ENCODE measurements at places on chromosomes 5 and 9. TPM values are rescaled to one million over a fixed set of nuclear protein-coding genes. Genes with fewer than 3 reads are reported as not detected.

GRCh38 chr9:92664394-92665152 lies 5.4 kb downstream of the IPPK start:
- DNase-seq = no peak

DNA sequence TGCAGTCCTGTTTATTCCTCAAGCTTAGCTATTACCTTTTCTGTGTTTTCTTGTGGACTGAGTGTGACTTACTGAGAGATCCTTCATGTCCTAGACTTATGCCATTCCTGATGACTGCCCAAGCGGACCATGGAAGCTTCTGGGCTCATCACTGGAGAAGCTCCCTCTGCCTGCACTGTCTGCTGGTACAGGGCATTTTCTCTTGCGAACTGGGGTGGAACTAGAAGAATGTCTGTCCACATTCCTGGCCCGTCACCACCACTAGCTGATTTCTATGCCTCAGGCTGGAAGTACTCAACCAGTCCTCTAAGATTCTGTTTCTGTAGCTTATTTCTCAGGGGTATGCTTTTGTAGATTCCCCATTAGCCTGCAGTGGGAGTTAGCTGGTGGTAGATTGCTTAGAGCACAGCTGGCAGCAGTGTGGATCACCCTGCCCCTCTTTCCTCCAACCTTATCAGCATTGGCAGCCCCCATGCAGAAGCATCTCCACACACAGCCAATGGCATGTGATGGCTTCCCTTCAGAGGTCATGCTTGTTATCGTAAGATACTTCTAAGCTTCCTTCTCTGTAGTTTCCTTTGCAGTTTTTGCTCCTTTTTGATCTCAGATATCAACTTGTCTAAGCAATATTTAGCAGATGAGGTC lies 12.4 kb downstream of the SLC36A1 start:
- DNase-seq = no peak

GRCh38 chr9:132125944-132126679 lies 35.7 kb upstream of the NTNG2 start:
- no peak for DNase-seq

GRCh38 chr5:139705191-139705590 lies 57.0 kb downstream of the CXXC5 start:
- no peak for DNase-seq

DNA sequence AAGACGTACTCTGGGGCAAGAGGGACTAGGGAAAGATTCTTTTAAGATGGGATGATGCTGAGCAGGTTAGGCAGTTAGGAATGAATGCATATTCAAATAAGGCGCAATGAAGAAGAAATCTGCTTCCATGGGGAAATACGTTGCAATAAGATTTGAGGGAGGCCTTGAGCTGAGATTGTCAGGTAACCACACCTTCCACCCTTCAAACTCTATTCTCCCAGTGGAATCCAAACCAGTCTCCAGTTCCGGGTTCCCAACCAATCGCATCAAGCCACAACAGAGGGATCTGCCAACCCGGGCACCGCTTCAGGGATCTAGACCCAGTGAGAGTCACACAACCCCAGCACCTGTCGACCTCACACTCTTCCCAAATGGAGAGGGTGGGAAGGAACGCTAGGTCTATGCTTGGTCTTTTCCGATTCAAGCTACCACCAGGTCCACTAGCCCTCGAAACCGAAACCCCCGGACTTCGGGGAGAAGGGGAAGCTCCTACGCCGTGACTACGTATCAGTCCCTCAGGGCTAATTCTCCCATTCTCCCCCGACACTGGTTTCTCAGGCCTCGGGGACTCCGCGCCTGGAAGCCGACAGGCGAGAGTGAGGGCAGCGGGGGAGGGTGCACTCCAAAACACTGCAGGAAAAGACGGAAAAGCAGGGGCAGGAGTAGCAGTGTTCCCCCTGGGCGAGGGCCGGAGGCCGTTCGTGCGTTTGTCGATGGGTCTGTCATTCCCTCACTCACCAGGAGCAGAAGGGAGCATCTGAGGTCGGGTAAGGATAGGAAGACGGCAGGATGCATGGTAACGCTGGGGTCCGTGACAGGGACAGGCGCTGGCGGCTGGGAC lies 534 bp downstream of the ERP44 start:
- DNase-seq = peak; percentile 54

DNA sequence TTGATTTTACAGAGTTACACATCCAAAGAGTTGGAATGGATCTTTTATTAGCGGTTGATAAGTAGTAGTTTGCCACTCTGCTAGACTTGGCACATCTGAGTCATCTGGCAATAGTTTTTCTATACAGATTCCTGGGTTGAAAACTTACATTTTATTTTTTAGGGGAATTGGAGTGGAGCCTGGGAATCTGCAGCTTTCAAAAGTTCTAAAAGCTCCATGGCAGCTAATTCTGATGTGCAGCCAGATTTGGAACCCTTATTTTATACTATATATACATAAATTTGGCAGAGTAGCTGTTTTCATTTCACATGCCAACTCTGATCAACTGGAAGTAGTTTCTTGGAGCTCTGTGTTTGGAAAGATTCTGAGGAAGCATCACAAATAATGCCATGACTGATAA lies 715.5 kb downstream of the TLR4 start:
- DNase-seq = no peak

DNA sequence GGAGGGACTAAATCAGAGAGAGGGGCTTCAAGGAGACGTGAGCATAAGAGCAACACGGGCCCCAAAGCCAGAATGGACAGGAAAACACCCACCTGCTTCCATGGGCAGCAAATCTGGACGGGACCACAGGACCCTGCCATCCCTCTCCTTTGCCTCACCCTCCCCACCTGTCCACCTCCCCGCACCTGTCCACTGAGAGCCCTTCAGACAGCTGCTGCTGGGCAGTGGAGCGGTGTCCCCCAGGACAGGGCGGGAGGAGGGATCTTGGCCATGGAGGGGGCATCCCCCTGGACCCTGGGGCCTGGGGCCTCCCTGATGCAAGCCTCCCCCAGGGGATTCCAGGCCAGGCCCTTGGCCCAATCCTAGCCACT lies 2.6 kb downstream of the CCDC183 start:
- no peak for DNase-seq

GRCh38 chr5:64519263-64519662 lies 13.4 kb downstream of the RGS7BP start:
- no peak for DNase-seq

DNA sequence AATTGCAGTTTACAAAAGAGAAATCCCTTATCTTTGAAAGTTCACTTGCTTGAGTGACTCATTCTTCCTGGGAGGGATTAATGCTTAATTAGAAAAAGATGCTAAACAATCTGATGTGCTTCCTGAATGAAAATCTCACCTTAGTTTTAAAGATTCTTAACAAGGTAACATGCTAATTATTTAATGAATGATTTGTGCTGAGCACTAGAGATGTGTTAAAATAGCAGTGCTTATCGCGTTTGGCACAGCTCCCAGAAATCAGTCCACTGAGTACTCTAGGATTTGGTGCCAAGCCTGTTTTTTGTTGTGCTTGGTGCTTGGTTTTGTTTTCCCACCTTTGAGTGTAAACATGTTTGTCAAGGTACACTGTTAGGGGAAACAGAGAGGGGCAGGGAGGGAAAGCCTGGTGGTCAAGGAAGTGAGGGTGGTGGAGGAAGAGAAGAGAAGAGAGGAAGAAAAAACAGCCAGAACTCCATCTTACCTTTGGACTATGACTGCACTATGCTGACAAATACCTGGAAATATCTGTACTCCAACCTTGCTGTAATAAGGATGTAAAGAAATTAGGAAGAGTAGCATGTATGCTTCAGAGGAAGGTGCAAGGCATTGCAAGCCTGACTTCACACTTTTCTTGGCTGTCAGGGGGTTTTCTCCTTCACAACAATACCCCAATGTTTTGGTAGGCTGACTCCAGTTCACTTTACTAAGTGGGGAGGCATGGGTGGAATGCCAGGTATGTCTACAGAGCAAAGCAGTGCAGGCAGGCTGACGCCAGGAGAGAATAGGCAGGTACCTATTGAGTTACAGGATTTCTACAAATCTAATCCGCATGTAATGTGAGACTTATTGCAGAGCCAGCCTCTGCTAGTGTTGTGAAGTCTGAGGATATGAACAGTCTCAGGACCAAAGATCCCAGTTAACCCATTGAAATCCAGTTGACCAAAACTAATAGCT lies 157.2 kb upstream of the ISL1 start:
- no peak for DNase-seq

DNA sequence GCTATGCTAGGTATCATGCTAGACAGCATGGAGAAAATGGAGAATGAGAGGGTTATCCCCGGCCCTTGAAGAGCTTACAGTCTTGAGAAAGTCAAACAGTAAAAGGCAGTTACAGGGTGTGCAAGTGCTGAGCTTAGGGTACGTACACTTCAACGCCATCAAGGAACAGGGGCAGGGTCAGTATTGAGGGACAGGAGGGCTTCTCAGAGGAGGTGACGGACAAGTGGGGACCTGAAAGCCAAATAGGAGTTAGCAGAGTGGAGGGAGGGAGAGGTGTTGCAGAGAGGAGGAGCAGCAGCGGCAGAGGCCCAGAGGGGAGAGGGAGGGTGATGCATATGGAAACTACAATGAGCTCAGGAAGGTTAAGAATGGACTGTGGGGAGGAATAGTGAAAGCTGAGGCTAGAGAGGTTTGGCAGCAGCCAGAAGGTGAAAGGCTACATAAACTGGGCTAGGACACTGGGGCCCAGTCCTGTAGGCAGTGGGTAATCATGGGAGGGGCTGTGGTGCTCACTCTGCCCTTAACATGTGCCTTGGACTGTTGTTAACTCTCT lies 88.0 kb downstream of the NRG2 start:
- DNase-seq = no peak

- no peak for DNase-seq
Observed at GRCh38 chr5:161507591-161507990, 38.9 kb downstream of the GABRB2 start.

- DNase-seq = peak; percentile 62
Observed at GRCh38 chr5:74201334-74202081, 439.0 kb downstream of the ENC1 start.

GRCh38 chr9:118367383-118367782 lies 663.2 kb downstream of the TLR4 start:
- no peak for DNase-seq

DNA sequence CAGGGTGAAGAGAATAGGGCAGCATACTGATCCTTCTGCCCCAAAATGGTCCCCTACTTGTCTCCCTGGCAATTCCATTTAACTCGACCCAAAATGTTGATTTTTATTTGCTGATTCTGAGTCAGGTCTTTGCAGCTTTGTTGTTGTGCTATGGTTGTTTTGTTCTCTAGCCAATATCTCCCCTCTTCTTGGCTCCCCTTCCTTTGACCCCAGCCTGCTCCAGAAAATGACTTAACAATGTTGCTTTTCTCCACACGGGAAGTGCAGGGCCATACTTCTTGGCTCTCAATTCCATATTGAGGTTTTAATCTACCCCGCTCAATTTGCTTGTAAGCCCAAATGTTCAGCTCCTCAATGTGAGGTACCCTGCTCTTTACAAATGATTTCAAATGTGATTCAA lies 330.0 kb downstream of the RASEF start:
- DNase-seq = no peak

GRCh38 chr5:160539431-160539830 lies 117.8 kb downstream of the PTTG1 start:
- DNase-seq = no peak

DNA sequence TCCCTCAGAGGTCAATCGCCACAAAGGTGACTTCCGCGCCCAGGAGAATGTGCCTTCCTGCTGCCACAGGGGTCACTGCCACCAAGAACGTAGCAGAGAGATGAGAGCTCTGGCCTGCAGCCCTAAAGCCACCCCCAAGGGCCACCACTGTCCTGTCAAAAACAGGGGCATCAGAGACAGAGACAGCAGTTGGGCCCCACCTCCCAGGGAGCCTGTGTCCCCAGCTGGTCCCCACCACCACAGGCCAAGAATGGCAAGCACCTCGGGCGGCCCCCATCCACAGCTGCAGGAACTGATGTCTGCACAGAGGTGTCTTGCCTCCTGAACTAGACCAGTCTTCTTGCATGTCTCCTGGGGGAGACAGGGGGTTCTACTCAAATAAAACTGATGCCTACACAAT lies 5.8 kb downstream of the SPATA31E1 start:
- no peak for DNase-seq

DNA sequence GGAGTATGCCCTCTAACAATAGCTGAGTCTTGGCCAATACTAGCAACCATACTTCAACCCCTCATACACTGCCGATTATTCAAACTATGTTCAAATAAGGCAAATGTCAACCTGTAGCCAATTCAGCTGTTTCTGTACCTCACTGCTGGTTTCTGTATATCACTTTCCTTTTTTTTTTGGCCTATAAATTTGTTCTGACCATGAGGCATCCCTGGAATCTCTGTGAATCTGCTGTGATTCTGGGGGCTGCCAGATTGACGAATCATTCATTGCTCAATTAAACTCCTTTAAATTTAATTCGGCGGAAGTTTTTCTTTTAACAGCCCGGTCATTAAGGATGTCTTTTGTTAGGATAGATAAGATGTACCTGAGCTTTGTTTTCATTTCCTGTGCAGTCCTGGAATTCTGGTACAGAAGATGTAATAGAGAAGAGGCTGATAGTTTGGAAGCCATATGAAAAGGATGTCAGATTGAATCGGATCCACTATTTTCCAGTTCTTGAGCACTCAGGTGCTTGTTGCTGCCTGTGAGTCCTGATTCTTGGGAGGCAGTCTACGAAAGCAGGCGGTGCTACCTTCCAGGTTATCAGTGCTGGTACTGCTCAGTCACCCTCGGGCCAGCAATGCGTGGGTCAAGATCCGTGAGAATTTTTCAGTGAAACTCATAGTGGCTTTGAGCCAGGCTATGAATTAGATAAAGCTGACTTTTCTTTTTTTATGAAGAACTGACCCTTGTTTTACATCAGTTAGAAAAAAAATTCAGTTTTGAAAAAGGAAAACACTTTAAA lies 106.2 kb upstream of the TUT7 start:
- DNase-seq = no peak

- DNase-seq = no peak
Observed at GRCh38 chr5:170288151-170288550, 9.4 kb downstream of the LCP2 start.

CNTNAP3 gene
- 5.7 TPM for total RNA-seq

ENTPD2 gene
- total RNA-seq = 2.1 TPM

PLPP7 gene
- total RNA-seq = 127 TPM

OTULINL gene
- 3.1 TPM for total RNA-seq

PCDHGA6 gene
- 5.7 TPM for total RNA-seq

DNAH5 gene
- 0.07 TPM for total RNA-seq

RNF183 gene
- not detected for total RNA-seq

SPARC gene
- 439 TPM for total RNA-seq

FOXD4L5 gene
- total RNA-seq = not detected

PHYHD1 gene
- 39.7 TPM for total RNA-seq

PCDHB3 gene
- total RNA-seq = 0.99 TPM

GPR150 gene
- total RNA-seq = not detected

AMACR gene
- 6.5 TPM for total RNA-seq

FLT4 gene
- 8.0 TPM for total RNA-seq
